Erythroblast (primary cell): ENCODE measurements at places on chromosomes 7 and 10.

GRCh38 chr7:46301677-46302076, 380.6 kb upstream of the IGFBP3 start:
- no peak for DNase-seq

DNA sequence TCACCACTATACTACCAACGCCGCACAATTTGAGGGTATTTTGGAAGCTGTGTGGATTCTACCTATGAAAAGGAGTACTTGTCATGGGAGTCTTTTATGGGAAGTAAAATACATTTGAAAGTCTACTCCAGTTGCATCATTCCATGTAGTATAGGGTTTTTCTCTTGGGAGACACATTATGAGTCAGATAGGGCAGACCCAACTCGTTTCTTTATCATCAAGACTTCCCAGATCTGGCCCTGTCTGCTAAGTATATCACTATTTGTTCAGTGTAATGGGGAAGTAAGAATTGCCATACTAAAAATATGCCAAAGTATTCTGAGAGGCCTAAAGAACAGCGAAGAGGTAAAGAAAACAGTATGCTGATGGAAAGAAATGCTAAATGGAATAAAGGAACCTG, 144.2 kb downstream of the SPAG6 start:
- no peak for DNase-seq

DNA sequence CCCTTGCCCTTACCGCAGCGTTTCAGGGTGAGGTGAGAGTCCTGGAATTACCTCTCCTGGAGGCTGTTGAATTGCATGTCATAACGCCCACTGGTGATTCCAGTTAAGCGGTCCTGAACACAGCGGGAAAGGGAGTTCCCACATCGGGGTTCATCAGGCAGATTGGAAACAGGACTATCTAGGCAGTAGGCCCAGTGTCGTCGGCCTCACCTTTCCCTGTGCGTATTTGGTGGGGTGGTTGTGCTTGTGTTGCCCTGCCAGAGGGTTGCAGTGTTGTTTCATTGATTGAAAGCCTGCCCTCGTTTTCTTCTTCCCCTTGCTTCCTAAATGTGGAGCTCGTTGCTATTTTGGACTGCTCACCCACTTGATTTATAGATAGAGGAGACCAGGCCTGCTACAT, 10.6 kb upstream of the SUN1 start:
- DNase-seq = no peak

DNA sequence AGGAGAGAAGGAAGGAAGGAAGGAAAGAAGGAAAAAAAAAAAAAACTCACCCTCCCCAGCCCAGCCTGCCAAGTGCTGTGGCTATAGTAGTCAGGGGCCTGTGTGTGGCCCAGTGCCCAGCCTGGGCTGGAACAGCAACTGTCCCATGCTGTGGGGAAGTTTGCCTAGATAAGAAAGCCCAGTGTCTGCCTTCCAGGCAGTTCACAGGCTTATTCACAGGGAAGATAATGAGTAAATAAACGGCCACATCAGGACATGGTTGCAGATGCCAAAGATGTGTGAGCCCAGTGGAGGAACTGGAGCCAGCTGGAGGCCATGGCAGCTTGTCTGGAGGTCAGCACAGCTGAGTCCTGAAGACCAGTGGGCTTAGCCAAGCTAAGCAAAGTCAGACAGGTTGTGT, 132.4 kb upstream of the FOXK1 start:
- DNase-seq = peak; percentile 85

GRCh38 chr7:79292834-79293233, 160.6 kb downstream of the MAGI2 start:
- no peak for DNase-seq

GRCh38 chr10:33087922-33088321, 129.9 kb upstream of the ITGB1 start:
- DNase-seq = no peak

DNA sequence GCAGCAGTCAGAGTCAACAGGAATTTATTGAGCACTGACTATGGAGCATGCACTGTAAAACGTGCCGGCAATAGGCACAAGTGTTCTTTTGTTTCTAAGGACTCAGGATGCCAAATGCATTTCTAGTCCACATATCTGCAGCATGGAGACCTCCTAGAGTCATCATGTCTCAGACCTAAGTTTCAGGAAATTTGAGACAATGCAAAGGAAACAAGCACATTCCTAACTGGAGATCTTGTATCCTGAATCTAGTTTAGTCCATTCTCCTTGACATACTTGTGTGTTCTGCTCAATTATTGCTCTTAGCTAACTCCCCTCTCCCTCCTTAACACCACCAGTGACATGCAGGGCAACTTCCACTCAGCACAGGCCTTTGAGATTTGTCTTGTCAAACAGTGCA, 173.2 kb downstream of the ZNF438 start:
- no peak for DNase-seq

GRCh38 chr10:29730458-29730857, 95.7 kb upstream of the SVIL start:
- DNase-seq = no peak

DNA sequence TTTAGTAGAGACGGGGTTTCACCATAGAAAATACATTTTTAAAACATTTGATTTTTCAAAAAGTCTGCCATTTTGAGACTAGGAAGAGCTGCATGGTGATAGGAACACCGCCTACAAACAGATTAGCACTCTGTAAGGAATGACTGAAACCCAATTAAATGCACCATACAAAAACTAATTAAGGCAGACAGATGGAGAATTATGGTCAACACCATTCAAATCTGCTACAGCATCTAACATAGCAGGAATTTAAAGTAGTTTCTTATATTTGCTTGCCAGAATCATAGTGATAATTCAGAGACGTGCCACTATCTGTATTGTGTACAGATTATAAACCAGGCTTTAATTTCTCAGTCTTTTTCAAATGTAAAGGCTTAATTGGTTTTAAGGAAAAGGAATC, 68.2 kb downstream of the ENO4 start:
- DNase-seq = no peak

DNA sequence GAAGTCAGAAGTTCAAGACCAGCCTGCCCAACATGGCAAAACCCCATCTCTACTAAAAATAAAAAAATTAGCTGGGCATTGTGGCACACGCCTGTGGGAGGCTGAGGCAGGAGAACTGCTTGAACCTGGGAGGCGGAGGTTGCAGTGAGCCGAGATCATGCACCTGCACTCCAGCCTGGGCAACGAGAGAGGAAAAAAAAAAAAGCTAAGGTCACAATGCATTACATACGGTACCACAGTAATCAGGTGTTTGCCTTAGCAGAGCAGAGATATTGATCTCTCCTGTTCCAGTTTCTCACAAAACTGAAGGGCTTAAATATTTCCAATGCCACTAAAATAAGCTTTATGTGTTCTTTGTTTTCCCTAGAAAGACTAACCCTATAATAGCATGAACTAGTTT, 7.5 kb downstream of the PDZD8 start:
- no peak for DNase-seq

GRCh38 chr10:13822490-13822889, 235.7 kb downstream of the PRPF18 start:
- DNase-seq = no peak

GRCh38 chr10:116109881-116110280, 163.1 kb downstream of the GFRA1 start:
- no peak for DNase-seq

DNA sequence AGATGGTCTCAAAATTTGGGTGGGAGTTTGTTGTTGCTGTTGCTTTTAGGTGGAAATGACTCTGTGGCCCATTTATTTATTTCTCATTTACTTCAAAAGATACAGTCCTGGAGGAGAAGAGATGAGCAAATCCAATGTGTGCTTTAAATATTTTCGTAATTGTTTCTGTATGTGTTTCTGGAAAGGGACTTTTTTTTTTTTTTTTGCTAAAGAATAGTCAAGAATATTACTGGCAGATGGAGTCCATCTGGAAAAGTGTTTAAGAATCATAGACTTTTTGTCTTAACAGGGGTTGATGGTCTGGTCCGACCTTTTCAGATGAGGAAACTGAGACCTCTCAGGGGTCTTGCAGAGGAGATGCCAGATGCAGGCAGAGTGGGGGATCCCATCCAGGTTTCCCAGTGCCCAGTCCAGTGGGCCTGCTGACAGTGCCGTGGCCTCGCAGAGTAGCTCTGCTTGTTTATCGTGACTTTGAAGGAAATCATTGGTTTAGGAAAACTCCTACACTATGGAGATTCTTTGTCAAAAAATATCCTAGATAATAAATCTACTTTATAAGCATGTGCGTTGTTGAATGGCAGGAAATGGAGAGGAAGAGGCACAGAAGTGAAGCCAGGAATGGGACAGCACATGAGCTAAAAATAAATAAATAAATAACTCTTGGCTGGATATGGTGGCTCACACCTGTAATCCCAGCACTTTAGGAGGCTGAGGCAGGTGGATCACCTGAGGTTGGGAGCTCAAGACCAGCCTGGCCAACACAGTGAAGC, 164.3 kb upstream of the SVIL start:
- DNase-seq = no peak

- peak; percentile 17 for DNase-seq
Observed at GRCh38 chr7:134420424-134421125, 38.3 kb downstream of the AKR1B1 start.

- peak; percentile 4 for DNase-seq
Observed at GRCh38 chr7:12518920-12519681, 51.4 kb upstream of the SCIN start.

GRCh38 chr10:95467162-95467599, 94.0 kb downstream of the SORBS1 start:
- DNase-seq = peak; percentile 80

- no peak for DNase-seq
Observed at GRCh38 chr7:95963446-95963990, 191.2 kb downstream of the DYNC1I1 start.

- no peak for DNase-seq
Observed at GRCh38 chr10:93379731-93380575, 102.2 kb downstream of the MYOF start.

DNA sequence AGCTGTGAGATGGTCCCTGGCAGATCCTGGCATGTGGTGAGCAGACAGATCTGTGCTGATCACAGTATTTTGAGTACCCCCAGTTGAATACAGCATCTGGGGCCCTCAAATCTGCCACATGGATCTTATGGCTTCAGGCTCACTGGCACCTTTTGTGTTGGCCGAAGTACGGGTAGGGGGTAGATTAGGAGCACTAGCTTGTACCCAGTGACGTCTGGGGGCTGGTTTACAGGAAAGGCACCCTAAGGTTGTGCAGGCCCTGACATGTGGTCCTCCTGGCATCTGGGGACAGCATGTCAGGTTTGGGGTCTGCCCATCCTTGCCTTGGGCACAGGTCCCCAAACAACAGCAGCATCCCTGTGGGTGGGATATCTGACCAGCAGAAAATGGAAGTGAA, 53.2 kb downstream of the SYPL1 start:
- no peak for DNase-seq

DNA sequence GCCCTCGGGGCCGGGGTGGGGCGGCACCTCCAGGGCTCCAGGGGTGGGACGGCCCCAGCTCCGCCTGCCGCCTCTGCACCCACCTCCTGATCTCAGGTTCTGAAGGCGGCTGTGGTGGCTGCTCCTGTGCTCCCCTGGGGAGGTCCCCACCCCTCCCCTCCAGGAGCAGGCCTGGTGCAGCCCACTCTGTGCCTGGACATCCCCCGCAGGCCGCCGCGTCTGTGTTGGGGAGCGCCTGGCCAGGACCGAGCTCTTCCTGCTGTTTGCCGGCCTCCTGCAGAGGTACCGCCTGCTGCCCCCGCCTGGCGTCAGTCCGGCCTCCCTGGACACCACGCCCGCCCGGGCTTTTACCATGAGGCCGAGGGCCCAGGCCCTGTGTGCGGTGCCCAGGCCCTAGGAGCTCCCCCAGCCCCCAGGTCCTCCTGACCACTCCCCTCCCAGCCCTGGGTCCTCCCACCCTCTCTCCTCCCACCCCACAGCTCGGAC, 5.5 kb downstream of the CYP2W1 start:
- DNase-seq = no peak

DNA sequence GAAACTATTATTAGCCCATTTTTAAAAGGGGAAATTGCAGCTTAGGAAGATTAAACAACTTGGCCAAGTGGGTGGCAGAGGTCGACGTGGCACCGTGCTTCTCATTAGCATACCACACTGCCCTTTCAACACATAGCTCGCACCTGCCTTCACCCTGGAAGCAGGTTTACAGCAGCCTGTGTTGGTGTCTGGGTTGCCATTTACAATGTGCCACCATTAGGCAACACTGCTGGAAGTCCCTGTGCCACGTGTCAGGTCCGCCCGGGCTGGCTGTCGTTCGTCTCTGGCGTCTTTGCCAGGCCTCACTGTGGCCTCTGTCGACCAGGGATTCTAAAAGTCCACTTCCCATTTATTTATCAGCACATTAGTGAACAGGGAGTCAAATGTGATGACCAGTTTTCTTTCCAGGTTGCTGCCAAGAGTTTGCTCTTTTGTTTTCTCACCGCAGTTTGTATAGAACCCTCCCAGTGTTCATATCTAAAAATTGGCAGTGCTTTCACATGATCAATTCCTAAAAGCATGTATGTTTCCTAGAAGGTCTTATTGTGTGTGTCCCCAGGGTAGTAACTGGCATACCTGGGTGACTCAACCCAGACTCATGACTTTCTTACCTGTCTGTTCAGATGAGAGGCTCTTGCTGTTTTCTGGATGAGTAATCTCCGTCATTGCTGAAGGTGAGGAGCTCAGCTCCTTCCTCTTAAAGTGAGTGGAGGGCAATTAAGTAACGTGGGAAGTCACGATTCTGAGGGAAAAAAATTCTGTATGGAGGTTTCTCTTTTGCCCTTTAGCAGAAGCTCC, 9.2 kb downstream of the INSIG1 start:
- no peak for DNase-seq

GRCh38 chr10:63836666-63837442, 315.7 kb downstream of the REEP3 start:
- peak; percentile 32 for DNase-seq

DNA sequence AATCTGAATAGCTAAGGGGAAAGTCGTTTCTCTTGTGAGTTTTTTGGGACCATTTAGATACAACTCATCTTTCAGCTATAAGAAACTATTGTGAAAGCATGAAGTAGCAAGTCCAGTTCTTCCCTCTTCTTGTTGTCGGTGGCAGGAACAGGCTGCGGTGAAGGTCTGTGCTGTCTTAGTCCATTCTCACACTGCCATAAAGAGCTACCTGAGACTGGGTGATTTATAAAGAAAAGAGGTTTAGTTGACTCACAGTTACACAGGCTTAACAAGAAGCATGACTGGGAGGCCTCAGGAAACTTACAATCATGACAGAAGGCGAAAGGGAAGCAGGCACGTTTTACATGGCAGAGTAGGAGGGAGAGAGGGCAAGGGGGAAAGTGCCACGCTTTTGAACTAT, 261.8 kb downstream of the GATA3 start:
- no peak for DNase-seq

- DNase-seq = no peak
Observed at GRCh38 chr10:49614242-49615198, 683 bp downstream of the CHAT start.
